ENCODE measurements at places on chromosomes 2 and 18. TPM values are rescaled to one million over a fixed set of nuclear protein-coding genes. Genes with fewer than 3 reads are reported as not detected.

GRCh38 chr2:39370101-39370500 is 67.0 kb downstream of the MAP4K3 start:
- no peak for DNase-seq

CD8A gene
- 11.3 TPM for total RNA-seq

DNA sequence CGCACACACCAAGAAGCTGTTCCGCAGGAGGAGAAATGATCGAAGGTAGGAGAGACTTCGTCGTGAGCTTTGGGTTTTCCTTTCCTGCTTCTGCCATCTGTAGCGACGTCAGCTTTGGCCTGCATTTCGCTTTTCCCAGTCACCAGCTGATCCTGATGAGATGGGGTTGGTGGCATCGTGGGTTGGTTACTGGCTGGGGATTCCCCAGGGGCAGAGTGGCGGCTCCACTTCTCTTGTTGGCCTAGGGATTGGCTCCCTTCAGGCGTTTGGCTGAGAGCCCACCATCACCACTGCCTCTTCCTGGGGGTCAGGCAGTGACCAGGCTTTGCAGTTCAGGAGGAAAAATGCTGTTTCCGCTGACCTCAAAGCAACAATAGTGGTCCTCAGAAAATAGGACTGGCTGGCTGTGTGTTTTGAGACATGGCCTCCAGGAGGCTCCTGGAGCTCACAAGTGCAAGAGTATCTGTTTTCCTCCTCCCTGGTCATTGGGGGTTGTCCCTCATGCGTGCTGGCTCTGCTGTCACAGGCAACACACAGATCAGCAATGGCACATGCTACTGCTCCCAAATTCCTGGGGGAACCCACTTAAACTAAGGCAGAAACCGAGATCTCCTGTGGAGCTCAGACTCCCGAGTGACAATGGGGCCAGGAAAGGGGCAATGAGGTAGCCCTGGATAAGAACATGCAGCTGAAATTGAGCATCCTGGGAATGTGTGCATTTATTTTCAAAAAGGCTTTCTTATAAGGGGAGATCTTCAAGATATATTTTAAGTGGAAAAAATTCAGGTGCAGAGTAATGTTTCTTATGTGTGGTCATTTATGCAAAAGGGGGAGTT is 173.0 kb downstream of the CTIF start:
- DNase-seq = no peak

SLC20A1 gene
- total RNA-seq = 30.8 TPM

ZC3H6 gene
- total RNA-seq = 11.3 TPM

GMCL1 gene
- total RNA-seq = 29.0 TPM

- DNase-seq = no peak
Observed at GRCh38 chr18:3596324-3596636, 146.3 kb downstream of the TGIF1 start.

- no peak for DNase-seq
Observed at GRCh38 chr2:32732120-32732519, 104.3 kb downstream of the TTC27 start.

Measured in mucosa of gallbladder (tissue), 1 donor.